ENCODE measurements at places on chromosomes 6 and 20.

- DNase-seq, result no peak
These were observed 46.1 kb downstream of the RAB44 start for GRCh38 chr6:36743538-36744303.

DNA sequence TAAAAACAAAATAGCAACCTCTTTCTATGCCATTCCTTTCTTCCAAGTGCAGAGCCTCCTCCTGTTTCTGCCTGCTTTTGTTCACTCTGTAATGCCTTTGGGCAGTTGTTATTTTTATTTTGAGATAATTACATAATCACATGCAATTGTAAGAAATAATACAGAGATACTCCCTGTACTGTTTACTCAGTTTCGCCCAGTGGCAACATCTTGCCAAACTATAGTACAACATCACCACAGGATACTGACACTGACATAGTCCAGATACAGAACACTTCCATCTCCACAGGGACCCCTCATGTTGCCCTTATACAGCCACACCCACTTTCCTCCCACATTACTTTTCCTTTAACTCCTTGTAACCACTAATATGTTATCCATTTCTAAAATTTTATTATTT lies 59.7 kb downstream of the BANF2 start:
- no peak for DNase-seq

DNA sequence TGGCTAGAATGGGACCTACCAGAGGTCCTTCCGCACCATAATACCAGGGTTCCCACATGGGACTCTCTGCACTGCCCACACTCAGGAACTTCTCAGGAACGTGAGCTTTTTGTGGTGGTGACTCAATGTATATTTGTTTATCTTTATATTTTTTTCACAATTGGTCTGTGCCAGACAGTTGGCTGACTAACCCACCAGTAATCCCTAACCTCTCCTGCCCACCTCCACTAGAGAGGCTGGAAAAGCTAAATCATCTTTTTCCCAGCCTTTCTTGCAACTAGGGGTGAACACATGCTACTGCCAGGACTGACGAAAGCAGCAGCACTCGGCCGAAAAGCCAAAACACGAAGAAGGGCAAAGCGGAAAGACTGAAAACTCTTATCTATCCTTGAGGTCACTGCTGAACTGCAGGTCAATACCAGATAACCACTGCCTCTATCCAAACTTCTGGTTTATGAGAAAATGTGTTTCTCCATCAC lies 112.9 kb downstream of the TRERF1 start:
- no peak for DNase-seq

DNA sequence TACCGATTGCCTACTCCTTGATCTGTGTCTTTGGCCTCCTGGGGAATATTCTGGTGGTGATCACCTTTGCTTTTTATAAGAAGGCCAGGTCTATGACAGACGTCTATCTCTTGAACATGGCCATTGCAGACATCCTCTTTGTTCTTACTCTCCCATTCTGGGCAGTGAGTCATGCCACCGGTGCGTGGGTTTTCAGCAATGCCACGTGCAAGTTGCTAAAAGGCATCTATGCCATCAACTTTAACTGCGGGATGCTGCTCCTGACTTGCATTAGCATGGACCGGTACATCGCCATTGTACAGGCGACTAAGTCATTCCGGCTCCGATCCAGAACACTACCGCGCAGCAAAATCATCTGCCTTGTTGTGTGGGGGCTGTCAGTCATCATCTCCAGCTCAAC lies 13.5 kb downstream of the CCR6 start:
- DNase-seq, result no peak

DNA sequence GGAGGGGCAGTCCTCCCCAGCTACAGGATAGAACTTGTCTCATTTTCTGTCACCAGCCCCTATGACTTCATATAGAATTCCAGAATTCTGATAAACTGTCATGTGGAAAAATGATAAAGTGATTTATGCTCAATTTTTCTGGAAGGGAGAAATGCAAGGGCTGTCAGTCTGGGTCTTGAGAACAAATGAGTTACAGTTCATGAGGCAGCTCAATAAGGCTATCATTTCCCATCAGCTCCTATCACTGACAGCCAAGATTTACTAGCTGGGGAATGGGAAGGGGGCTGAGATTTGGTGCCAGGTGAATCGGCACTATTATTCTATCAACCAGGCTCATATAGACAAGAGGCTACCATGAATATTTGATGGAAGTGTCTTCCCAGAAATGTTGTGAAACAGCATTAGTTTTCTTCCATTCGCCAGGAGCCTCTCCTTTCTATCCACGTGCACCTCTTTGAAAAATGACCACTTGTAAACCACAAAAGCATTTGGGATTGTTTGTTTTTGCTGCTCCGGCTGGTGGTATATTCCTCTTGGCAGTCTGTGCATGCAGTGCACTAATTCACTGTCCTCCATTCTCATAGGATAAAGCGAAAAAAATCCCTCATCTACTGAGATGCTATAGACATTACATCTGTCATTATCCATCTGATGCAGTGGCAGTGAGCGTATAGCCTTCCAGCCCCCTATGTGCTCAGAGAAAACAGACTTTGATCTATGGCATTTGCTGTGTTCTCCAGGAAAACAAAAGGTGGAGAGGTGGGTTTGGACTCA lies 528.7 kb upstream of the RNF217 start:
- DNase-seq, result no peak

DNA sequence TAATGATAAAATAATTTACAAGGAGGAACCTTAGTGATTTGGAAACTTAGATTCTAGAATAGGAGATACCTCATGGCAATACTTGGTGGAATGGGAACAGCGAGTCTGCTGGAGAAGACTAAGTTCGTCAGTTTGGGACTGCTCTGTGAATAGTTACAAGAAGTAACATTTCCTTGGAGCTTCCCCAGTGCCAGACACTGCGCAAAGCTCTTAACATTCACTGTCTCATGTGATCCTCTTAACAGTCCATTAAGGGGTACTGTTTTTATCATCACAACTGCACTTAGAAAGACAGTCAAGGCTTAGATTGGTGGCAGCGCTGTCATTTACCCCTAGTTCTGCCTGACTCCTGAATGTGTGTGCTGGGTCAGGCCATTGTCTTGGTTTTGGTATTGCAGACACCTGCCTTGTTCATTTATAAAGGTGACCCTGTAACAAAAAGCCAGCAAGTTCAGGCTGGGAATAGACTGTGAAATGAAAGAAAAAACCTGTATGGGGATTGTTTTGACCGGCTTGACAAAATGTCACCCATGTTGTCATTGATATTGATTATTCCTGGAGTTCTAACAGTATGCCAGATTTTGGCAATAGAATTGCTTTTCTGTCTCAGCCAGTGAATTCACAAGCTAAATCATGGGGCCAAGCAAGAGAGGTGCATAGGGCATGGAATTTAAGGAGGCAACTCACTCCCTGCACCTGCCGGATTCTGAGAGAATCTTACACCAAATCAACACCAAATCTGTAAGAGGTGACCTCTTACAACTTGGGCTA lies 118.4 kb downstream of the SASH1 start:
- DNase-seq, result no peak

DNA sequence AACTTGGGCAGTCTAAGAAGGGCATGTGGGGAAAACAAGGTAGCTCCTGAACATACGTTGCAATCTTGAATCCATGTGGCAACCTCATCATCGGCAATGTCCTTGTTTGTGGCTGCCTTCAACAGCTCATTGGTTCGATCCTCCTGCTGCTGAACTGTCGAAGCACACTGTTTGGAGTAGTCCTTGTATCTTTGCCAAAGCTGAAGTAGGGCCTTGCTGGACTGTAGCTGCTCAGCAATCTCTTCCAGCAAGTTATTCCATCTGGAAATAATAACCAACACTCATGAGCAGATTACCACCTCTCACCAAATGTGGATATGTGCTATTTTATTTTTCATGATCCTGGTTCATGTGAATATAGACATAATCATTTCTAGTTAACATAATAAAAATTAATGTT lies 413.3 kb downstream of the ESR1 start:
- DNase-seq, result no peak

GRCh38 chr20:52948491-52948890 lies 23.7 kb upstream of the TSHZ2 start:
- no peak for DNase-seq

- no peak for DNase-seq
These were observed 40.5 kb upstream of the PKHD1 start for GRCh38 chr6:52127957-52128356.

DNA sequence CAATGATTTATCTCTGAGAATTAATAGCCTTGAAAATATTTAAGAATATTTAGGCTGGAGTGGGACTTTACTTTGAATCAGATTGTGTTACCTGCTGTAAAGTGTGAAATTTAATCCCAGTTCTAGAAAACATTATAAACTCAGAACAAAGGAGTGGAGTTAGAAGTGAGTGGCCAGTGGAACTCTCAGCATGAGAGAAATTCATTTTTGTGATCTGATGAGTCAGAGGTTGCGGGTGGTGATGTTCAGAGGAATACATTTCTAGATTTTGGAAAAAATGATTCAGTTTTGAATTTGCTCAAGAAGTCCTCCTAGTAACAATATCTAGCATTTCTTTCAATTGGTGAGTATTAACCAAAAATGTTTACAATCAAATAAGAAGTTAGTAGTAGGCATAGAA lies 167.5 kb downstream of the ZFAND3 start:
- DNase-seq, result no peak

DNA sequence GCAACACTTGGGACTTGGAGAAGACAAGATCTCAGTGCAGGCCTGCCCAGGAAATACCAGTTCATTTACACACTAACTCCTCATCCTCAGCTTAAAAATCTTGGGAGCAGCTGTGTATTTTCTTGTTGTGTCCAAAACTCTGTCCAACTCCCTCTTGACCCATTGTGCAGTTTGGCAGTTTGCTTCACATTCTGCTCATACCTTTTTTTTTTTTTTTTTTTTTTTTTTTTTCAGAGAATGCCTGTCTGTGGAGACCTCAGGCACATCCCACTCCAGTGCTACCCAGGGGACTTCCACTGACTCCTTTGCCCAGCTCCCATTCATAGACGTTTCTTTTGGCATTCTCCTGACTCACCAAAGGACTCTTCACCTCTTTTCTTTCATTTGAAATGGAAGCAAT lies 265.8 kb upstream of the TCF21 start:
- no peak for DNase-seq

Data from esophagus squamous epithelium (tissue), 5 donors.